Thoracic aorta (tissue), 2 donors: ENCODE measurements at places on chromosomes 7 and 10. TPM values are rescaled to one million over a fixed set of nuclear protein-coding genes. Genes with fewer than 3 reads are reported as not detected.
A peak's percentile ranks its signal among the peaks of the same experiment; 100 is the strongest.

- DNase-seq = no peak
Observed at GRCh38 chr10:114538181-114538906, 119.7 kb downstream of the ABLIM1 start.

GRCh38 chr7:118075936-118076335 is 108.0 kb upstream of the LSM8 start:
- DNase-seq = no peak

GRCh38 chr10:26573674-26574073 is 123.8 kb upstream of the PDSS1 start:
- no peak for DNase-seq

DNA sequence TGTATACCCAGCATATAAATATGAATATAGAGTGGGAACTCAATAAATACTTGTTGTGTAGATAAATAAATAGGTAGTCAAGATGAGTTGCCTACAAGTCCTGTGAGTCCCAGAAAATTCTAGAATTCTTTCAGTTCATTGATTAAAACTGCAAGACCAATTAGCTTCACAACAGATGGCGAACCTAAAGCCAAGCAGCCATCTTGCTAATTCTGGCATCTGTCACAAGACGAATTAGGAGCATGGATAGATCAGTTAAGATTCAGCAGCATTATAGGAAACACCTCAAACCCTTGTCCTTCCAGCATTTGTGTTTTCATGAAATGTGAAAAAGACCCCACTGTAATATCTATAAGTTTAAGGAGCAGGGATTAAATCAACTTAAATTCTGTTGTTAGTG is 552.7 kb downstream of the MAGI2 start:
- DNase-seq = no peak

The CFTR gene
- not detected for total RNA-seq

DNA sequence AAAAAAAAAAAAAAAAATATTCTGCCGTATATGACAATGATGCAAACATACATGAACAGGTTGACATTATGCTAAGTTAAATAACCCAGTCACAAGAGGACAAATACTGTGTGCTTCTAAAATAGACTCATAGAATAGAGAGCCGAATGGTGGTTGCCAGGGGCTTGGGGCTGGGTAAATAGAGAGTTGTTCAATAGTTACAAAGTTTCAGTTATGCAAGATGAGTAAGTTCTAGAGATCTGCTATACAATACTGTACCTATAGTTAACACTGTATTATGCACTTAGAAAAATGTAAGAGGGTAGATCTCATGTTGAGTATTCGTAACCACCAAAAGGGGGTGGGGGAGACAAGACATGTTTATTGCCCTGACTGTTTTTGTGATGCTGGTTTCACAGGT is 77.1 kb upstream of the GNAI1 start:
- DNase-seq = no peak

The IFIT3 gene
- 9.6 TPM for total RNA-seq

DNA sequence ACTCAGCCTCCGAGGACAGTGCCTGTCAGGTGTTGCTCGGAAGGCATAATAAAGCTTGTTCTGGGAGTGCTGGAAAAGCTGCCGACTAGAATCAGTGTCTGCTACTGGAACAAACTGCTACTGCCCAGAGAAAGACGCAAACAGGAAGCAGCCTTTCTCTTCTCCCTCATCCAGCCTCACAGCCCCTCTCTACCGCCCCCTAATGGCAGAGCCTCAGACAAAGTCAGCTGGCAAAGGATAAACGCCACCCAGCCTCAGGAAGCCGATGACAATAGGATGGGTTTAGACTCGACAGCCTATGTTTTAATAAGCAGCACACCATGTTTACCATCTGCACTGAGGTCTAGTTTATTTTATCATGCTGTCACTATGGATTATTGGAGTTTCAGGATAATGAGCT is 169.5 kb upstream of the LYZL1 start:
- no peak for DNase-seq

- DNase-seq = no peak
Observed at GRCh38 chr7:44294325-44295069, 30.9 kb downstream of the CAMK2B start.

DNA sequence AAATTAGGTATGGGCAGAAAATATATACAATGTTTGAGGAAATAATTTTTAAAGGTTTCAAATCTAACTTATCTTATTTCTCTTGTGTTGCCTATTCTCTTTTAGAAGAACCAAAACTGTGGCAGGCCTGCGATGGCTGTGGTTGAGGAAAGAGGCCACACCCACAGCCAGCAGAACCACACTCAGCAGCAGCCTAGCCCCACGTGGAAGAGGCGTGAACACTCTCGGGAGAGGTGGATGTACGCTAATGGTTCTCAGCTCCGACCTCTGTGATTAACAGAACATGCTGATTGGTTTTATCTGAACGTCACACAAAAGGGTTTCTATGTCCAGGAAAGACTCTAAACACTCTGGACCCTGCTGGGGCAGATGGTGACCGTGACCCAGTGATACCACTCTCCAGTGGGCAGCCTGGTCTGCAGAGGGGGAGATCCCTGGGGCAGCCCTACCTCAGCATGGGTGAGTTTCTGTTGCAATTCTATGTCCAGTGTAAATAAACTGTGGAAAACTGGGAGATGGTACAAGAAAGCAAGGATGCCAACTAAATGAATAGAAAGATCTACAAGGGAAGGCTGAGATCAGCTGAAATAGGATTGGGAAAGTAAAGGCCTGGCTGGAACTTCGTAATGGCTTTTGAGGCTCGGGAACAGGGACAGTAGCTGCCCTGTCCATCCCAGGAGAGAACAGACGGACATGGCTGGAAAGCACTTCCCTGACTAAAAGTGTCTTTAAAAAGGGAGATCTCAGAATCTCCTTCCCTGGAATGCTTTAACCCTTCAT is 26.6 kb downstream of the DIP2C start:
- no peak for DNase-seq

DNA sequence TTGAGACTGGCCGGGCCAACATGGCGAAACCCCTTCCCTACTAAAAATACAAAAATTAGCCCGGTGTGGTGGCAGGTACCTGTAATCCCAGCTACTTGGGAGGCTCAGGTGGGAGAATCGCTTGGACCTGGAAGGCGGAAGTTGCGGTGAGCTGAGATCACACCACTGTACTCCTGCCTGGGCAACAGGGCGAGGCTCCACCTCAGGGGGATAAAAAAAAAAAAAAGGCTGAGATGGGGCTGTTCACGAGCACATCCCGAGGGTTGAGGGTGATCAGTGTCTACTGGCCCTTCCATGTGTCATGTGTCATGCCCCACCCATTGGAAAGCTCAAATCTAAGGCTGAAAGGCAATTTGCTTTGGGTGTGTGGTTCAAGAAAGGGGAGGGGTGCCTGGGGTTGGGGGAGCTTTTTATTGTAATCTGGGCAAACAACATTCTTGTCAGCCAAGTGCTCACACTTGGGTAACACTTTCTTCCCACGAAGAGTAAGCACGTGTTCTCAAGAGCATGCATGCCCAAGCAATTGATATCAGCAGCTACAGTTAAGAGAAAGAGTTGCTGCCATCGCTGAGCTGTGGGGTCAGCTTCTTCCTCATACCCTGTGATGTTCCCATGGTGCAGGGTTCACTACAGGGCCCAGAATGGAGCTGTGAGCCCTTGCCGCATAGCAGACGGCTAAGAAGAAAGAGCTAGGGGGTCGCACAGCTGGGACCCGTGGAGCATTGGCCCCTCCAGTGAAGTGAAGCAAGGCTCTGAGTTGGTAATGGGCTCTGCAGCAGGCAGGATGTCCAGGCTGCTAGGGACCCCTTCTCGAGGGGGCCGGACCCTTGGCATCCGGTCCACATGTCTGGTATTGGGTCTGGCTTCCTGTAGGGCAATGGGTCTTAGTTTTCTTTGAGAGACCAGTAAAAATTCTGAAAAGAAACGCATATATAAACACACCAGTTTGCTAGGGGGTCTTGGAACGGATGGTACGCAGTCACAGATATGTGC is 9.9 kb upstream of the ACSL5 start:
- no peak for DNase-seq

The DPYSL4 gene
- total RNA-seq = 0.28 TPM

GRCh38 chr10:43078986-43079273 is 2.1 kb downstream of the RET start:
- no peak for DNase-seq

The PLAC9 gene
- 42.7 TPM for total RNA-seq

DNA sequence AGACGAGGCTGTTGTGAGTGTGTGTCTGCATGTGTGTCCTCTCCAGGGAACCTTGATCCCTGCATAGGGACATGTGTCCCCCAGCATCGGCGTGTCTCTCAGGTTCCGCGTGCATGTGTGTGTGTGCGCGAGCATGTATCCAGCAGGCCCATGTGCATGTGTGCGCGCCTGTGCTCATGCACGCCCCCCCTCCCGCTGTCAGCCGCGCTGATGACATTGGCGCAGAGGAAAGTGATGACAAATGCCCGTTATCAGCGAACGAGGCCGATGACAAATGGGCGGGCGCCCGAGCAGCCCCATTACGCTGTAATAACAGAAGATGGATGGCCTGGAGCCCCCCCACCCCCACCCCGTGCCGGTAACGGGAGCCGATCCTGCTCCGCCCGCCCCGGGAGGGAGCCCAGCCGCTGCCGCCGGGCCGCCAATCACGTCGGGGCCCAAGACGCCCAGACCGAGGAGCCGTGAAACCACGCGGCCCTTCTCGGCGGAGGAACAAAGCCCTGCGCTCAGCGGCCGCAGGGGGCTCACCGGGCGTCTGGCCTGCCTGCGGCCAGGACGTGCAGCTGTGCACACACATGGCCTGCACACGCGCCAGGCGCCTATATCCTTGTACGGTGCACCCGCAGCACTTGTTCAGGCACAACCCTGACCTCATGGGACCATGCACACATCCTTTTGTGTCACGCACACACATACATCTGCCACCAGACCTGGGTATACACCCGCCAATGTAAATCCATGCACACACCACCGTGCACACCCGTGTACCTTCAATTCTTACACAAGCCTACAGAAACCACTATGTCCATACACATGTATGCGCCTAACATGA is 21.5 kb downstream of the POLL start:
- no peak for DNase-seq

- no peak for DNase-seq
Observed at GRCh38 chr7:101553018-101553770, 75.9 kb downstream of the MYL10 start.

- DNase-seq = no peak
Observed at GRCh38 chr10:129332476-129332875, 134.6 kb upstream of the MGMT start.

GRCh38 chr10:6239213-6239991 is 36.7 kb downstream of the PFKFB3 start:
- peak; percentile 57 for DNase-seq

- no peak for DNase-seq
Observed at GRCh38 chr7:93048136-93048930, 69.4 kb downstream of the SAMD9 start.

The ABCC2 gene
- total RNA-seq = 1.2 TPM

GRCh38 chr10:132685101-132685891 is 100.7 kb downstream of the NKX6-2 start:
- DNase-seq = peak; percentile 30

- no peak for DNase-seq
Observed at GRCh38 chr7:18086165-18087025, 58.7 kb upstream of the PRPS1L1 start.

- no peak for DNase-seq
Observed at GRCh38 chr10:88200312-88201032, 337.0 kb downstream of the PTEN start.

- no peak for DNase-seq
Observed at GRCh38 chr7:20395104-20395503, 64.4 kb downstream of the ITGB8 start.

The TLX1 gene
- not detected for total RNA-seq

GRCh38 chr10:88926566-88927415 is 25.8 kb downstream of the ACTA2 start:
- DNase-seq = no peak

DNA sequence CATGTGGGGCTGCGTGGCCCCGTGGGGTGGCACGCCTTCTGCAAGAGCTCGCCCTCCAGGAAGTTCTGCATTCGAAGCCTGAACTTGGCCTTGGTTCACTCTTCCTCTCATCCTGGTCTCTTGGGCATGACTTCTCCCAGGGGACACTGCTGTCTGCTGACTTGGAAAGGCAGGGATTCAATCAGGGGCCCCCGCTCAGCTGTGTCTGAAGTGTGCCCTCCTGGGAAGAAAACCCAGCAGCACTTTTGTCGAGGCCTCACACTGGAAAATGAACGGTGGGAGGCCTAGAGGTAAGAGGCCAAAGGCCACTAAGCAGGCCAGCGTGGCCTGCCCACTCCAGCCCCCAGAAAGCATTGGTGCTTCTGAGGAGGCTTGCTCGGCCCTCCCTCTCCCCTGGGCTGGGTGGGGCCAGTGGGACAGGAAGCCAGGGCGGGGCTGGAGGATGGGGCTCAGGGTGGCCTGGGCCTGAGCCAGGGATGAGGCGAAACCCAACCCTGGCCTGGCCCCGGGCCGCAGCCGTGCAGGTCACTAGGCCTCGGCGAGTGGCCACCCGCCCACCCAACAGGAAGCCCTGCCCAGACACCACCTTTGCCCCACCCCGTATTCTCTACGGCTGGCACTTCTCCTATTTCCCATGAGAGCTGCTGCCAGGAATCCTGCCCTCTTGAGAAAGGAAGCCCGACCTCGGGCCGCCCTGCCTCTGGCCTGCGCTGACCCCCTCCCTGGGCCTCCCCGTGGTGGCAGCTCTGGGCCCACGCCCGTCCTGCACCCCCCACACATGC is 81.1 kb downstream of the ZMIZ1 start:
- DNase-seq = no peak

DNA sequence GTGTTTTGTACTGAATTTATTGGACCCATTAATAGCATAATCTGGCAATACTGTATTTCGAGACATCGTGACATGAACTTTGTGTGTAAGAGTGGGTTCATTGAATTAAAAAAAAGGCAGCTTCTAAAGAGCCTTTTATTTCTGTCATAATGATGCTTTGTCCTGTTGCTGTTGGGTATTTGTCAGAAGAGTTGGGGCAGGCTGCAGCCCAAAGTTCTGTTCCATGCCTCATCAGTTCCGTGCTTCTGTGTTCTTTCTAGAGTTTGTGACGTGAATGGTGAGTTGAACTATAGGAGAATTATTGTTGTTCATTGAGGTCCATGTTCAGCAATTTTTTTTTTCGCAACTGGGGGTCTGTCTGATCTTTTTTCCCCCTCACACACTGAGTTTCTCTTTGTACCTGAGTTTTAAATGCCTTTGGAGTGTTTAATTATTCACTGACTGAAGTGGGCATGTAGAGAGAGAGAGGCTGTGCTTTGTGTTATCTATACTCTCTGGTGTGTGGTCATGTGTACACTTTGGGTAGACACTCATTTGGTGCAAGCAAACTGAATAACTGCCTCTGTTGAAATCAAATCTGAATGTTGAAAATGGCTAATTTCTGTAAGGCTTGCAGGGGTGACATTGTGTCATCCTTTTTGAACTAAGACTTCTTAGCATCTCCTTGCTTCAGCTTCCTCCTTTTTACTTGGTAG is 69.8 kb downstream of the ADD3 start:
- no peak for DNase-seq

- no peak for DNase-seq
Observed at GRCh38 chr7:1966631-1967200, 266.0 kb downstream of the MAD1L1 start.

DNA sequence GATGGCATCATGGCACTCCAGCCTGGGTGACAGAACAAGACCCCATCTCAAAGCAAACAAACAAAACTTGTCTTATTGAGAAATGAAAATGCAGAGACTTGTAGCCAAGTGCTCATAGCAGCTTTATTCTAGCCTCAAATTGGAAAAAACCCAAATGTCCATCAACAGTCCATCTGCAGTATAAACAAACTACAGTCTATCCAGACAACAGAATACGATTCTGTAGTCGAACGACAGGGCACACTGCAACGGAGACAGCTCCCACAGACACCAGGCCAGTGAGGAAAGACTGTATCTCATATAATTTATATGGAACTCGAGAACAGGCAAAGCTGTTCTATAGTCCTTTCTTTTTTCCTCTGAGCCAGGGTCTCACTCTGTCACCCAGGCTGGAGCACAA is 40.8 kb upstream of the SUN1 start:
- no peak for DNase-seq

The RASA4B gene
- 21.9 TPM for total RNA-seq

The SORCS1 gene
- 1.1 TPM for total RNA-seq

The SRRM3 gene
- 1.6 TPM for total RNA-seq
